ENCODE measurements at places on chromosomes 5 and 9. TPM values are rescaled to one million over a fixed set of nuclear protein-coding genes. Genes with fewer than 3 reads are reported as not detected.

GRCh38 chr5:43113546-43113945, 7.2 kb upstream of the ZNF131 start:
- no peak for DNase-seq

- peak; percentile 47 for DNase-seq
These were observed 283.3 kb downstream of the NSG2 start for GRCh38 chr5:174328631-174329299.

Gene ODF2
- total RNA-seq: 46.9 TPM

Gene DRD1
- total RNA-seq: not detected

- DNase-seq: no peak
These were observed 47.2 kb downstream of the SECISBP2 start for GRCh38 chr9:89365532-89365912.

Gene DHX29
- 18.4 TPM for total RNA-seq

DNA sequence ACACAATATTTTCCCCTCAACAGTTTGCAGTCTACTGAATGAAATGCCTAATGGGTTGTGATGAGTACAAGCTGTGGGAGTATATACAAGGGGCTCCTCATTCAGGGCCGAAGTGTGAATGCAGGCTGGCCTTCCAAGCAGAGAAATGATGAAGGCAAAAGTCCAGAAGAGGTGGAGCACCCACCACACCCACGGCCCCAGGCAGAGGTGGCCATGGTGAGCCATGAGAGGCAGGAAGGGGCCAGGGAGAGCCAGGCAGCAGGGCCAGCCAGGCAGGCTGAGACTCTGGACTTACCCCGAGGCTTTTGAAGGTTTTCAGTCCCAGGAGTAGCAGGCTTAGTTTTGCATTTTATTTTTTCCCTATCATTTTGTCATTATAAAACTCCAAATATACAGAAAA, 218.1 kb downstream of the AUH start:
- no peak for DNase-seq

- no peak for DNase-seq
These were observed 170.9 kb downstream of the FGF1 start for GRCh38 chr5:142515036-142515435.

DNA sequence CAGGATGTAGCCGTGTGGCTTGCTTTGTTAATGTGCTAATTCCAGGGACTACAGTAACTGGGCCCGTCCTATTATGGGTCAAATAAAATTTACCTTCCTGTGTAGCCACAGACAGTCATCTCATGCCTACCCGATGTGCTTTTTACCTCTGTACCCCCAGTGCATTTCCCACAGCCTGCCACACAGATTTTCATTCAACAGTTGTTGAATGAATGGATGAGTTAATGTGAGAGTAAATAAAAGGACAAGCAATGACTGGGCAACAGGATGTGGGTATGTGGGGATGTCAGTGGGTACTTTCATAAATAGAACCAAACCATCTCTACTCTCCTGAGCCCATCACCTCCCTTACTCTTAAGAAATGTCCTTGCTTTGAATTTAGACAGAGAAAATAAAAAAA, 441.2 kb upstream of the ZNF462 start:
- no peak for DNase-seq
